ENCODE measurements at places on chromosomes 12 and 14. TPM values are rescaled to one million over a fixed set of nuclear protein-coding genes. Genes with fewer than 3 reads are reported as not detected.
A peak's percentile ranks its signal among the peaks of the same experiment; 100 is the strongest.

Gene TAS2R20
- 2.3 TPM for total RNA-seq

Gene CYP27B1
- total RNA-seq: 1.7 TPM

Gene MGP
- 59.8 TPM for total RNA-seq

Gene MIP
- not detected for total RNA-seq

Gene CIDEB
- total RNA-seq: 34.4 TPM

GRCh38 chr12:91380631-91381030 lies 198.0 kb upstream of the DCN start:
- no peaks in the 10 kb centered on the region for H3K36me3 ChIP-seq
- H3K27me3 ChIP-seq: no peaks in the 10 kb centered on the region

DNA sequence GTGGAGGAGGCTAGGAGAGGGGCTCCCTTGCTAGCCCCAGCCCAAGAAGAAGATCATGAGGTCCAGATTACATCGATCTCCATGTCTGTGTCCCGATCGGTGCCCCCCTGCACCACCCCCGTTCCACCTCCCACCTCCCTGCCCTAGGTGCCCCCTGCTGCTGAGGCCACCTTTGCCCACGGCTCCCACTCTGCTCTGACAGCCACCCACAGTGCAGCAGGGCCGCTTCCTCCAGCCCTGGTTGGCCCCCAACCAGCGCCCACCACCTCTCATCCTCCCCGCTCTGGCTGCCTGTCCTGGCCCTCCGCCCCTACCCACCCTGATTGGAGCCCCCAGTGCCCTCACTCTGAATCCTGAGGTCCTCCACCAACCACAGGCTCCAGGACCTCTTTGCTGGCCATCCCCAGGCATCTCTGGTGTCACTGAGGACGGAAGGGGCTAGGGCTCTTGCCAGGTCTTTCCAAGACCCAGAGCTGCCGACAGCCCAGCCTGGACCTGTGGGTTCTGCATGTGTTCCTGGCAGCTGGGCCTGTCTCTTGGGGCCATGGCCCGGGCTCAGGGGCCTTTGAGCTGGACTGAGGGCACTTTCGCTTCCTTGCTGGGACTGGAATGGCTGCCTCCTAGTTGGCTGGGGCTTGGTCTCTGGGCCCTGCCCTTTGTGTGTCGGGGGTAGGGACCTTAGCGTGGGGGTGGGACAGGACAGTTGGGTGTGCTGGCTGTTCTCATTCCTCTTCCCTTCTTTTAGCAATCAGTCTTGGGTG lies 7.2 kb upstream of the PLXNC1 start:
- H3K27me3 ChIP-seq: no peaks in the 10 kb centered on the region
- H3K4me3 ChIP-seq: no peak overlapping the region
- no peaks in the 10 kb centered on the region for H3K4me1 ChIP-seq
- no peak overlapping the region for H3K27ac ChIP-seq

DNA sequence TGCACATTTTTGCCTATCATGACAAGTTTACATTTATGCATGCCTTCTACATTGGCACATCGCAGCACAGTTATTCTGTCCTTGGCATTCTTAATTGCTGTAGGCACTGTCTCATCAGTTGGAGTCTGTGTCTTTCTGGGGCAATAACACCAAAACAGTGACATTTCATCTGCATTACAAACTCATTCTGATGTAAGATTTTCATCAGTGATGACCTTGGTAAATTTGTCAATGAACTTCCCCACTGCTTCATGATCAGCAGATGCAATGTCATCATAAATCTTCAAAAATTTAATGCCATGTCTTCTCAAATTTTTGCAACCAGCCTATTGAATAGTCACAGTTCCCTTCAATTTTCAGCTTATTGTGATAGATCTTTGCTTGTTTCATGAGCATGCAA lies 85.5 kb downstream of the CAPZA3 start:
- no peak overlapping the region for H3K27ac ChIP-seq
- no peaks in the 10 kb centered on the region for H3K36me3 ChIP-seq
- no peak overlapping the region for H3K4me3 ChIP-seq
- no peaks in the 10 kb centered on the region for H3K4me1 ChIP-seq
- no peak for DNase-seq

DNA sequence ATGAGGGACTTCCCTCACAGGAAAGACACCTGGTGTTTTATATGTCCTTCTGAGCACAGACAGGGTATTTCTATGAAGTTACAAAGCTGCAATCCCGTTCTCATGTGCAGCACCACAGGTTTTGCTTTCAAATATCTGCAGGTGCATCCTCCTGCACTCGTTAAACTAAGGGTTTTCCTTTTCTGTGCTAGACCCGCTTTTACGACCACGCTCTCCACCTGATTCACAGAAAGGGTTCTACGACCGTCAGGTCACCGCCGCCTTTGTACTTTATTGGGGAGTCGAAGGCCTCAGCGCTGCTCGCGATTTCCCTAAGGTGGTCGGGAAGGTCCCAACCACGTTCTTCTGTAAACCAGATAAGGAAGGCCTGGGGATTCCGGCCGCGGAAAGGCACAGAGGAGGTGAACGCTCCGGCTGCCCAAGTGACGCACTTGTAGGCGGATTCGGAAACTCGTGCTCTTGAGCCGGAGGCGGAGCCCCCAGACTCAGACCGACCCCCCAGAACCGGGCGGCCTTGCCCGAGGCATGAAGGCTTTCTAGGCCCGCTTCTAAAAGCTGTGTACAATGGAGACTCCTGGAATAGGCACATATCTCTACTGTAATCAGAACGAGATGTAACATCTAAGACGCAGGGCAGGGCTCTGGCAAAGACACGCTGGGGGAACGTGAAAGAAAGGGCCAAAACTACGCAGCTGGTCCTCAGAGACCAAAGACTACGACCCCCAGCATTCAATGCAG lies 995 bp upstream of the HSP90B1 start:
- H3K27me3 ChIP-seq: no peaks in the 10 kb centered on the region
- peaks cover 21% of the 10 kb centered on the region for H3K36me3 ChIP-seq
- H3K4me3 ChIP-seq: peak overlapping the region; percentile 62
- H3K4me1 ChIP-seq: peaks cover 50% of the 10 kb centered on the region

GRCh38 chr12:106584104-106585064 lies 1.6 kb downstream of the RFX4 start:
- H3K4me3 ChIP-seq: no peak overlapping the region
- DNase-seq: no peak
- no peaks in the 10 kb centered on the region for H3K36me3 ChIP-seq
- H3K4me1 ChIP-seq: peaks cover 34% of the 10 kb centered on the region
- H3K27ac ChIP-seq: no peak overlapping the region

DNA sequence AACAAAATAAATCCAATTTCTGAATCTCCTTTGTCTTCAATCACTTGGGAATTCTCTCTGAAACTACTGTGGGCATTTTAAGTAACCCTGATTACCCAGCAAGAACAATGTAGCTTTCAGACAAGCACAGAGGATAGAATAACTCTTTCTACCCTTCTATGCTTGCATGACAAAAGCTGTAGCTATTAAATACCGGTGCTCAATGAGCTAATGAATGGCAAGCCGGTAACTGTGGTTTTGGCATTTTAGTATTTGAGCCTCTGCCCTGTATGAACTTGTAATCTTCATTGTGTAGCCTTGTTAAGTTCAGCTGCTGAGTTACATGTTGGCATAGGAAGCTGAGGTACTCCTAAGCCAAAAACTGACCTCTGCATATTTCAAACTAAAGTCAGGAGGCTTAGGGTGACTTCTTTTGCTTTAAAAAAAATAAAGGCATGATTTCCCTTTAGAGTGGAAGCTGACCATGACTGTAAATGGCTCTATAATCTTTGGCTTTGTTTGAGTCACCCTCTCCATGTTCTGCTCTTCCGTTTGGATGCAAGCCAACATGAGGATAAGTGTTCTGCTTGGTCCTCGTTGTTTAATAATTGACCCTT lies 171.0 kb upstream of the HIF1A start:
- DNase-seq: no peak
- H3K36me3 ChIP-seq: peaks cover 4% of the 10 kb centered on the region
- H3K4me3 ChIP-seq: no peak overlapping the region
- peaks cover 49% of the 10 kb centered on the region for H3K4me1 ChIP-seq
- no peaks in the 10 kb centered on the region for H3K27me3 ChIP-seq

- DNase-seq: no peak
- H3K27ac ChIP-seq: no peak overlapping the region
- H3K4me3 ChIP-seq: no peak overlapping the region
Measured at GRCh38 chr14:69994002-69994401, 114.8 kb downstream of the SMOC1 start.

DNA sequence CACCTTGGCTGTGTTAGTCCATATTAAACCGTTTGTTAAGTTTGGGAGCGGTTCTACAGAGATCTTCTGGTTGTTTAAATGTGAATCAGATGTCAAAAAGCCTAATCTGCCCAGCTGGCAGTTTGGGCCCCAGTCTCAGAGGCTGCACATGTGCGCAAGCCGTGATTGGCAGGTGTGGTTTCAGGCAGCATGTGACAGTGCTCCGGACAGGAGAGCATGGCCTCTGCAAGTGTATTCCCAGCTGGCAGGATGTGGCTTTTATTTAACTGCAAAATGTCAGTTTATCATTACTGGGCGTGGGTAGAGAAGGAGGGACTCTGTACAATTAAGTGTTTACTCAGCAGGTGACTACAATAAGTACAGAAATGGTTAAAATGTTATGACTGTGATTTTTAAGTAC lies 77.5 kb downstream of the PELI2 start:
- no peak overlapping the region for H3K4me3 ChIP-seq
- H3K27me3 ChIP-seq: no peaks in the 10 kb centered on the region
- DNase-seq: no peak

- no peaks in the 10 kb centered on the region for H3K36me3 ChIP-seq
- H3K27ac ChIP-seq: no peak overlapping the region
- H3K4me1 ChIP-seq: no peaks in the 10 kb centered on the region
- H3K27me3 ChIP-seq: no peaks in the 10 kb centered on the region
- no peak overlapping the region for H3K4me3 ChIP-seq
Measured at GRCh38 chr14:106652494-106652893, 1126.1 kb downstream of the TMEM121 start.

DNA sequence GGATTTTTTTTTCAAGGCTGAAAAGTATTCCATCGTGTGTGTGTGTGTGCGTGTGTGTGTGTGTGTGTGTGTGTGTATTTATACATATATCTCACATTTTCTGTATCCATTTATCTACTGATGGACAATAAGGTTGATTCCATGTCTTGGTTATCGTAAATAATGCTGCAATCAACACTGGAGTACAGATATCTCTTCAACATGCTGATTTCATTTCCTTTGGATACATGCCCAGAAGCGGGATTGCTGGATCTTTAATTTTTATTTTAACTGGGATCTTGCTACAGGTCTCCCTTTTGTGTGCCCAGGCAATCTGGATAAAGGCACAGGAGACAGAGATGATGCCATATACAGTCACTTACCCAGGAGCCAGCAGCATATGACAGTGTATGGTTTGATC lies 338.1 kb downstream of the SOX5 start:
- H3K4me3 ChIP-seq: no peak overlapping the region
- no peaks in the 10 kb centered on the region for H3K4me1 ChIP-seq
- DNase-seq: no peak
- H3K27me3 ChIP-seq: no peaks in the 10 kb centered on the region

DNA sequence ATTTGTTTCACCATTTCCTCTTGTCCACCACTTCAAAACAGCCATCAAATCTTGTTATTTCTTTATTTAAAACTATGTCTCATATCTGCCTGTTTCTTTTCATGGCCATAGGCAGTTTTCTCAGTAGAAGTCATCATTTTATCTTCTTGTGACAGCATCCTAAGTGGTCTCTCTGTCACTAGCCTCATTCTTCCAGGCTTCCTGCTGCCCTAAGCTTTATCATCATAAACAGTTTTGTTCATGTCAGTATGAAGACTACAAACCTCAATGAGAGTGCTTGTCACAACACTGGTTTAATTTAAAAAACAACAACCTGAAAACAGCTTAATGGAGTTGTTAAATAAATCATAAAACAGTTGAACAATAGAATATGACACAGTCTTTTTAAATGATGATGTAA lies 387.8 kb upstream of the RPL10L start:
- DNase-seq: no peak
- H3K4me3 ChIP-seq: no peak overlapping the region
- H3K4me1 ChIP-seq: no peaks in the 10 kb centered on the region
- H3K27me3 ChIP-seq: no peaks in the 10 kb centered on the region
- H3K27ac ChIP-seq: no peak overlapping the region

DNA sequence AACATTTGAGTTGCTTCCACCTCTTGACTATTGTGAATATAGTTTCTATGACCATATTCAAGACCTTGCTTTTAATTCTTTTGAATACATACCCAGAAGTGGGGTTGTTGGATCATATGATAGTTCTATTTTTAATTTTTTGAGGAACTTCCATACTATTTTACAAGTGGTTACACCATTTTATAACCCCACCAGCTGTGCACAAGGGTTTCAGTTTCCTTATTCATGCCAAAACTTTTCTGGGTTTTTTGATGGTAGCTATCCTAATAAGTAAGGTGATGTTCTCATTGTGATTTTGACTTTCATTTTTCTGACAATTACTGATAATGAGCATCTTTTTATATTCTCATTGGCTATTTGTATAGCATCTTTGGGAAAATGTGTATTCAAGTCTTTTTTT lies 109.4 kb upstream of the GARIN2 start:
- H3K4me1 ChIP-seq: no peaks in the 10 kb centered on the region
- no peak for DNase-seq
- H3K4me3 ChIP-seq: no peak overlapping the region
- no peaks in the 10 kb centered on the region for H3K27me3 ChIP-seq

DNA sequence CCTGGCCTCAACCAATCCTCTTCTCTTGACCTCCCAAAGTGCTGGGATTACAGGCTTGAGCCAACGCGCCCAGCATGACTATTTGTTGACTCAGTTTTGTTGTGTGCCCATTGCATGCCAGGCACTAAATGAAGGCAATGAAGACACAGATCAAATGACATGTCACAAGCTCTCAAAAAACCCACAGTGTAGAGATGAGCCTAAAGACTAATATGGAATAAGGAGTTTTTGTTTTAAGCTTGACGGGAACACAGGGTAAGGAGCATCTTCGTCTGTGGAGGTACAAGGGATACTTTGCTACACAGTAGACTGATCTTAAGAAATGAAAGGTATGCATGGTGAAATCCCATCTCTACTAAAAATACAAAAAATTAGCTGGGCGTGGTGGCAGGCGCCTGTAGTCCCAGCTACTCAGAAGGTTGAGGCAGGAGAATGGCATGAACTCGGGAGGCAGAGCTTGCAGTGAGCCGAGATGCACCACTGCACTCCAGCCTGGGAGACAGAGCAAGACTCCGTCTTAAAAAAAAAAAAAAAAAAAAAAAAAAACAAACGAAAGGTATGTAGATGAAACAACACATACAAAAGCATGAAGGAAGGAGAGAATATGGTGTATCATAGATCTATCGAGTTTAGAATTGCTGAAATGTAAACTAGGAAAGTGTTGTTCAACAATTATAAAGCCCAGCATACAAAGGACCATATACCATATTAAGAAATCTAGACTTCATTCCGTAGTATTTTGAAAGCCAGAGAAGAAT lies 122.1 kb upstream of the PTPRB start:
- no peaks in the 10 kb centered on the region for H3K27me3 ChIP-seq
- H3K4me1 ChIP-seq: no peaks in the 10 kb centered on the region
- no peak for DNase-seq
- H3K4me3 ChIP-seq: no peak overlapping the region
- no peak overlapping the region for H3K27ac ChIP-seq
- H3K36me3 ChIP-seq: no peaks in the 10 kb centered on the region

- H3K36me3 ChIP-seq: no peaks in the 10 kb centered on the region
- no peaks in the 10 kb centered on the region for H3K27me3 ChIP-seq
- no peak overlapping the region for H3K27ac ChIP-seq
- H3K4me1 ChIP-seq: peaks cover 8% of the 10 kb centered on the region
- H3K4me3 ChIP-seq: no peak overlapping the region
Measured at GRCh38 chr12:7001921-7002591, 16.2 kb downstream of the LPCAT3 start.

All from esophagus squamous epithelium (tissue), 5 donors.